Dermis microvascular lymphatic vessel endothelial cell (primary cell): ENCODE measurements at places on chromosomes 5 and 9.
A peak's percentile ranks its signal among the peaks of the same experiment; 100 is the strongest.

GRCh38 chr5:50292735-50293394 lies 148.2 kb downstream of the EMB start:
- no peak for DNase-seq

DNA sequence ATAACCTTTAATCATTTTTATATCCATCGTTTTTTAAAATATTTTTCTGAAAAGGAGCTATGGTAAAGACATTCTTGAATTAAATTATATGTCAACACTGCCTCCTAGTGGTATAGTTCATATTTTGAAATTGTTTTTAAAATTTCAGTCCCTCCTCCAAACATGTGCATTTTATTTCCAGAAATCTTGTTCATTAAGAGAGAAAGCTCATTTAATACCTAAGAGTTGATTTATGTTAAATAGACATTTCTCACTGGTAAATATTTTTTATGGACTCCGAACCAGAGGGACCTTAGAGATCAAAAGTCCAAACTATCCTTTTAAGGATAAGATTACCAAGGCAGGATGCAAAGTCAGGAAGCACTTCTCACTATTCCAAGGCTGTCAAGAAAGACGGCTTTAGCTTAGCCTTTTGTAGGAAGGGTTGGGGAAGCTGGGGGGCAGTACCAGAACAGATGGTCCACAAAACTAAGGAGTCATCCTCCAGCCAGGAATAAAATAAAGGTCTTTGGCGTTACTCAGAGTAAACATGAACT lies 21.6 kb downstream of the BHMT start:
- DNase-seq = peak; percentile 31

- DNase-seq = no peak
Observed at GRCh38 chr9:84235511-84235910, 105.0 kb downstream of the SLC28A3 start.

- no peak for DNase-seq
Observed at GRCh38 chr9:133533857-133534256, 647 bp upstream of the ADAMTSL2 start.

DNA sequence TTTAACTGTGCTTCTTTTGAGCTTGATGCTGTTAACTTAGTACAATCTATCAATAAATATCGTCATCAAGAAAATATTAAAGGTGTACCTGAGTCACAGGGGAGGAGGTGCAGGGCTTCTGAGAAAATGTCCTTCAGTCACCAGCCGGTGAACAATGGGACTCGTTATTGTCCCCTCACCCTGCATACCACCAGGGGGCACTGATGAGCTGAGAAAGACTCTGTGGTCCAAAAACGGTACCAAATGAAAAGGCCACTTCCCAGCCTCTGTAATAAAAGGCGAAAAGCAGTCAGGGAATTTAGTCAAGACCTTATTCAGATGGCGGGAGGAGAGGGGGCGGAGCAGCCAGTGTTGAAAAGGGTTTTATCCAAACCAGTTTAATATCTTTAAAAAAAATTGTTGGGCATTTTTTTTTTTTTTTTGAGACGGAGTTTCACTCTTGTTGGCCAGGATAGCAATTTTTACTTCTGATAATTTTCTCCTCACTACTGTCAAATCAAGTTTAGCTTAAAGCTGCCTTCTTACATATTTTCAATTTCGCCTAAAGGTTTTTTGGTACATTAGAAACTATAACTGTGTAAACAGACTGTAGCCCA lies 271.9 kb upstream of the ADAMTS16 start:
- DNase-seq = peak; percentile 31

DNA sequence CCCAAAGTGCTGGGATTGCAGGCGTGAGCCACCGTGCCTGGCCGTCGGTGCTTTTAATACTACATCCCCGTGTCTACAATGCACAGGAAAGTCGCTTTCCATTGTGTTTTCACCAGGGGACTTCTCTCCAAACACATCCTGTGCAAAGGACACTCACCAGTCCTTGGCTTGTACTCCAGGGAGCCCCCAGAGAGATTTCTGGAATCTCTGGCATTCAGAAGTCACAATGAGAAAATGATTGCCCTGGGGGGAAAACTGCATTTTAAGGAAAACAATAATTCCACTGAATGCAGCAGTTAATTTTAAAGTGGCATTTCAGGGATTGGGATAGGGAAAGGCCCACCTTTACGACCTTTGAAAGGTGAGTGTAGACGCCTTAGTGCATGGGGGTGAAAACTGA lies 112.0 kb downstream of the ADAMTS16 start:
- DNase-seq = no peak

- no peak for DNase-seq
Observed at GRCh38 chr9:6384732-6385131, 28.3 kb upstream of the UHRF2 start.

GRCh38 chr9:35519692-35520363 lies 29.9 kb downstream of the RUSC2 start:
- no peak for DNase-seq

DNA sequence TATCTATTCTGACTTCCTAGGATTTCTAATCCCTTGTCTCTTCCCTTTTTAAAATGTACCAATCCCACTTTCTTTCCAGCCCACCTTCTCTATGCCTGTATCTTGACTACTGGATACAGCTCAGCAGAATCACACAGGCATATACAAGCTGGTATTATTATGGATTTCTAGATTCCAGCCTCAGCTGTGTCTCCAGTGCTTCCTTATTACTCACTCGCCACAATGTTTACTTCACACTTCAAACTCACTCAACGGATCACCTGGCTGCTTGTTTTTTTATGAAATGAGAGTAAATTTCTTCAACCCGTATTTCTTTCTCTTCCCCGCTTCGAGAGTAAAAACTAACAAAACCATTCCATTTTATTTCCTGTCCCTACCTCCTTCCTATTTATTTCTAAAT lies 38.8 kb downstream of the CWC27 start:
- DNase-seq = no peak

DNA sequence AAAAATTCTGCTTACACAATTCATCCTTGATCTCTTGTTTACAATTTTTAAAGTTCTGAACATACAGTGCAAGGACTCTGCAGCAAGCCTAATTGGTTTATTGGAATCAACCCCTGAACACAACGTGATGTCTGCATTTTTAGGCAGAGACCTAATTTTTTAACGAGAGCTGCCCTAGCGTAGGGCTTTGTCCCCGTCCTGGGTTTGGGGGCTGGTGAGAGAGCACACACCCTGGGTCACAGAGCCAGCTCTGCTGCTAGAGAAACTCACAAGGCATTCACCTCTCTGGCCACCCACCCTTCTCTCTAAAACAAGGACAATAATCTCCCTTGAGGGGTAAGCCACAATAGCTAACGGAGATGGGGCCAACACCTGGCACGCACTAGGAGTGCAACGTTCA lies 28.2 kb downstream of the SH3PXD2B start:
- no peak for DNase-seq

- DNase-seq = no peak
Observed at GRCh38 chr5:72949481-72949880, 6.4 kb upstream of the FCHO2 start.

DNA sequence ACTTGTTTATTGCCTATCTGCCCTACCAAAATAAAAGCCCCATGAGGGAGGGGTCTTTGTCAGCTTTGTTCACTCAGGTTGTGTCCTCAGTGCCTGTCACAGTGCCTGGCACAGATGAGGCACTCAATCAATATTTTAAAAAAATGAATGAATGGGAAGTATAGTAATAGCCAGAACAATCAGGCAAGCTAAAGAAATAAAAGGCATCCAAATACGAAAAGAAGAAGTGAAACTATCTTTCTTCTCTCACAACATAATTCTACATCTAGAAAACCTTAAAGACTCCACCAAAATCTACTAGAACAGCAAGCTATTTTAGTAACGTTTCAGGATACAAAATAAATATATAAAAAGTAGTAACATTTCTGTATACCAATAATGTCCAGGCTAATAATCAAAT lies 37.8 kb upstream of the C5orf63 start:
- DNase-seq = no peak

- DNase-seq = no peak
Observed at GRCh38 chr5:73499187-73499586, 945 bp downstream of the BTF3 start.

GRCh38 chr5:107913494-107913893 lies 242.8 kb upstream of the EFNA5 start:
- no peak for DNase-seq

GRCh38 chr9:123291736-123292135 lies 23.4 kb upstream of the STRBP start:
- no peak for DNase-seq

- DNase-seq = no peak
Observed at GRCh38 chr5:83467371-83468035, 4.0 kb upstream of the VCAN start.

DNA sequence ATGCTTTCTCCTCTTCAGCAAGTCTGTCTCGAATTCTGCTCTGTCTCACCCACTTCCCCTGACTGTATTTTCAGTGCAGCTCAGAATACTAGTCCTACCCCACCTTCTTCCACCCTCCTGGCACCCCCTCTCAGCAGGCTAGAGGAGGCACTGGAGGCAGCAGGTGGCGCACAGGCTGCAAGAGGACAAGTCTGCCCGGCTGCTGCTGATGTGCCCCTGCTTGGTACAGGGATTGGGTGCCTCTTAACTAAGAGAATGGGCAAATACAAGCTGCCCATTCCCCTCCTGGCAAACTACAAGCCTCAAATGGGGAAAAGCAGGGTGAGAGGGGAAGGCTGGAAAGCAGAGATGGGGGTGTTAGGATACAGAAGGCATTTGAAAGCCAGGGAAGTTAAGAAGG lies 5.1 kb downstream of the TLN1 start:
- DNase-seq = peak; percentile 57
